Right atrium auricular region (tissue), 2 donors: ENCODE measurements at places on chromosomes 3 and 15. TPM values are rescaled to one million over a fixed set of nuclear protein-coding genes. Genes with fewer than 3 reads are reported as not detected.

DNA sequence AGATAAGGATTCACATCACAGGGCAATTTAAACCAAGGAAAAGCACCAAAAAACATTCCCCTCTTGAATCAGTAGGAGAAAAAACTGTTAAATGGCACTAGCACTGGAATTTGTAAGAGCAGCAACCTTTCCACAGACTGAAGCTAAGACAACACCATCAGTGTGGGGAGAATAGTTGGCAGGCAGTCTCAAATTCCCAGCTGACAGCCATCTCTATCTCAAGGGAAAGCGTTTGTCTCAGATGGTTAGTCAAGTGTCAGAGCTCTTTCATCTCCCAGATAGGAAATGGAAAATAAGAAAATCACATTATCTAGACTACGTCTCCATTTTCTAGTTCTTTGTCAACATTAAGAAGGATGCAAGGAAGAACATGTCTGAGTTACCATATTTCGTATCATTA is 228.7 kb downstream of the WDR72 start:
- H3K27me3 ChIP-seq: no peaks in the 10 kb centered on the region
- DNase-seq: no peak
- H3K27ac ChIP-seq: no peak overlapping the region
- H3K4me3 ChIP-seq: no peak overlapping the region

KBTBD13 gene
- 2.6 TPM for total RNA-seq

DNA sequence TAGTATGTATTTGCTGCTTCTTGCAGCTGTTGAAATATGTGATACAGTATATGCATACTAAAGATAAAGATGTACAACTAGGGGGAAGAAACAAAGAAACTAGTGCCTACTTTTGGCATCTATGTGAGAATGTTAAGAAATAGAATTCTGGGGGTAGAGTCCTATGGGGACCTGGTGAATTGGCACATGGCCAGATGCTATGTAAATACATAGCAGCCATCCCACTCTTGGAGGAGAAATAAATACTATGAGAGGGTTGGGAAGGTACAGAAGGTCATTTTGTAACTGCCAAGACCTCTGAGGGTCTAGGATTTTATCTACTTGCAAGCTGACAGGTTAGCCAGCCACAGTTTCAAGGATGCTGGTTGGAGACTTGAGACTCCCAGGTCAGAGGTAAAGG is 298.3 kb upstream of the TBL1XR1 start:
- H3K36me3 ChIP-seq: no peaks in the 10 kb centered on the region
- no peaks in the 10 kb centered on the region for H3K27me3 ChIP-seq
- peaks cover 15% of the 10 kb centered on the region for H3K4me1 ChIP-seq
- H3K4me3 ChIP-seq: no peak overlapping the region
- no peak for DNase-seq

LMAN1L gene
- 88.7 TPM for total RNA-seq

- H3K27me3 ChIP-seq: no peaks in the 10 kb centered on the region
- no peaks in the 10 kb centered on the region for H3K4me1 ChIP-seq
These were observed 64.8 kb upstream of the LPP start for GRCh38 chr3:188088948-188089685.

- H3K27me3 ChIP-seq: no peaks in the 10 kb centered on the region
- H3K4me3 ChIP-seq: no peak overlapping the region
- no peaks in the 10 kb centered on the region for H3K36me3 ChIP-seq
- no peak for DNase-seq
- peaks cover 30% of the 10 kb centered on the region for H3K4me1 ChIP-seq
- H3K27ac ChIP-seq: no peak overlapping the region
These were observed 2.9 kb downstream of the TMOD2 start for GRCh38 chr15:51754267-51754666.

DNA sequence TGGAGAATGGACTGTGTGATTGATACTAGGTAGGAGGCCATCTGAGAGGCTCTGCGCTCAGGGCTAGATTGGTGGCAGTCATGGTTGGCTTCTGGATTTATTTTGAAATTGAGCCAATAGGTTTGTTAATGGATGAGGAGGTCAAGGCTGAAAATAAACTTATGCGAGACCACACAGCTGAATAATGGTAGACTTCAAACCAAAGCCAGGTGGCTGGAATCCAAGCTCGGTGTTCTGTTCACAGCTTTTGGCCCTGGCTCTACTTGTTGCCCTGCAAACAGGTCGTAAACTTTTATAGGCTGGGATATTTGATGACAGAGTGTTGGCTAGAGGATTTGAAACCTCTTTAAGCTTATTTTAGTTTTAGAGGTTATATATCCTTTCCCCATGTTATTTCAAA is 160.4 kb downstream of the CHL1 start:
- no peak for DNase-seq
- no peak overlapping the region for H3K27ac ChIP-seq
- no peaks in the 10 kb centered on the region for H3K36me3 ChIP-seq
- no peaks in the 10 kb centered on the region for H3K27me3 ChIP-seq
- H3K4me1 ChIP-seq: no peaks in the 10 kb centered on the region
- H3K4me3 ChIP-seq: no peak overlapping the region

GRCh38 chr15:95840004-95840403 is 490.5 kb upstream of the NR2F2 start:
- no peaks in the 10 kb centered on the region for H3K36me3 ChIP-seq
- no peaks in the 10 kb centered on the region for H3K27me3 ChIP-seq
- no peak for DNase-seq
- peak overlapping the region; percentile 40 for H3K27ac ChIP-seq

DNA sequence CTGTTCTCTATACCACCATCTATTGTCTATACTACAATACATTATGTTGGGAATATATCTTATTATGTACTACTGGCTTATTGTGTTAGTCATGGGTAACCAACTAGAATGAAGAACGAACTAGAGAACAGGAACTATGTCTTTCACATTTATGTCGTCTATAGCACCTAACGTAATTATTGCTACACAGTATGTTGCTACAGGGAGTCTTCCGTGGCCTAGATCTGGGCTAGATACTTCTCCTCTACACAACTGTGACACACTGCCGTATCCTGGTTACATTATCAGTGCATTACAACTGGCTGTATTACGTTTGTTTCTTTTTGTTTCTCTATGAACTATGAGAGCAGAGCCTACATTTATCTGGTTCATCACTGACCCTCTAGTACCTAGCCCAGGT is 34.0 kb downstream of the SCG5 start:
- no peak overlapping the region for H3K27ac ChIP-seq
- no peaks in the 10 kb centered on the region for H3K4me1 ChIP-seq
- no peaks in the 10 kb centered on the region for H3K27me3 ChIP-seq
- DNase-seq: no peak

GRCh38 chr3:30141927-30142326 is 464.5 kb upstream of the TGFBR2 start:
- no peaks in the 10 kb centered on the region for H3K4me1 ChIP-seq

ZDHHC23 gene
- total RNA-seq: 2.0 TPM

- H3K27ac ChIP-seq: no peak overlapping the region
- H3K4me3 ChIP-seq: no peak overlapping the region
- no peaks in the 10 kb centered on the region for H3K4me1 ChIP-seq
- no peaks in the 10 kb centered on the region for H3K27me3 ChIP-seq
- H3K36me3 ChIP-seq: peaks cover 27% of the 10 kb centered on the region
- no peak for DNase-seq
These were observed 59.4 kb upstream of the TRIM71 start for GRCh38 chr3:32758375-32758753.

FNDC3B gene
- 57.6 TPM for total RNA-seq

- no peak overlapping the region for H3K27ac ChIP-seq
- no peak overlapping the region for H3K4me3 ChIP-seq
- no peaks in the 10 kb centered on the region for H3K36me3 ChIP-seq
- no peak for DNase-seq
- no peaks in the 10 kb centered on the region for H3K4me1 ChIP-seq
- H3K27me3 ChIP-seq: no peaks in the 10 kb centered on the region
These were observed 118.9 kb upstream of the IGF1R start for GRCh38 chr15:98529205-98530145.

TIMP4 gene
- 29.1 TPM for total RNA-seq

C3orf49 gene
- not detected for total RNA-seq

GRCh38 chr3:152945556-152945955 is 110.6 kb downstream of the P2RY1 start:
- no peaks in the 10 kb centered on the region for H3K4me1 ChIP-seq
- no peaks in the 10 kb centered on the region for H3K27me3 ChIP-seq
- no peaks in the 10 kb centered on the region for H3K36me3 ChIP-seq
- no peak overlapping the region for H3K4me3 ChIP-seq
- H3K27ac ChIP-seq: no peak overlapping the region
- no peak for DNase-seq

GRCh38 chr15:57436166-57436565 is 59.9 kb downstream of the CGNL1 start:
- H3K27me3 ChIP-seq: no peaks in the 10 kb centered on the region
- H3K36me3 ChIP-seq: no peaks in the 10 kb centered on the region
- DNase-seq: no peak
- H3K4me3 ChIP-seq: no peak overlapping the region
- no peaks in the 10 kb centered on the region for H3K4me1 ChIP-seq
- H3K27ac ChIP-seq: no peak overlapping the region

- no peaks in the 10 kb centered on the region for H3K27me3 ChIP-seq
- no peak overlapping the region for H3K4me3 ChIP-seq
- no peak for DNase-seq
- no peaks in the 10 kb centered on the region for H3K4me1 ChIP-seq
These were observed 10.6 kb upstream of the PARL start for GRCh38 chr3:183895296-183895695.
